ENCODE measurements at places on chromosomes 5 and 9.

GRCh38 chr9:91727316-91727861 is 222.6 kb downstream of the ROR2 start:
- H3K4me1 ChIP-seq = peaks cover 5% of the 10 kb centered on the region
- H3K27ac ChIP-seq = no peak overlapping the region
- no peaks in the 10 kb centered on the region for H3K27me3 ChIP-seq
- peaks cover 58% of the 10 kb centered on the region for H3K36me3 ChIP-seq

DNA sequence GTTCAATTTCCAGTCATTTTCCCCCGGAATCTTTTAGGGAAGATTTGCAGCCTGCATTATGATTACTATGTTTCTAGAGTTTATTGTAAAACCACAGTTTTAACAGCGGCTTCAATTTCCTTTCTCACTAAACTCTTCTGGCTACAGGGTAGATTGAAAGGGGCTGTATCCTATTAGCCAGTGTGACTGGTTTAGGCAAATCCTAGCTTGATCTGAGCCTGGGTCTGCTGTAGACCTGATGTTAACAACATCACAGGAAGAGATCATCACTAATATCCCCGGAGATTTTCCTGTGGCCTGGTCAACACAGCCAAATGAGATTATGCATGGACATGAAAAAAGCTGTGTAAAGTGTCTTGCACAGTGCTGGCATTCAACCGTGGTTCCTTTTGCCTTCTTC is 33.4 kb downstream of the STOM start:
- H3K4me1 ChIP-seq = peaks cover 10% of the 10 kb centered on the region
- DNase-seq = no peak
- H3K27ac ChIP-seq = no peak overlapping the region
- no peak overlapping the region for H3K4me3 ChIP-seq
- H3K27me3 ChIP-seq = no peaks in the 10 kb centered on the region

DNA sequence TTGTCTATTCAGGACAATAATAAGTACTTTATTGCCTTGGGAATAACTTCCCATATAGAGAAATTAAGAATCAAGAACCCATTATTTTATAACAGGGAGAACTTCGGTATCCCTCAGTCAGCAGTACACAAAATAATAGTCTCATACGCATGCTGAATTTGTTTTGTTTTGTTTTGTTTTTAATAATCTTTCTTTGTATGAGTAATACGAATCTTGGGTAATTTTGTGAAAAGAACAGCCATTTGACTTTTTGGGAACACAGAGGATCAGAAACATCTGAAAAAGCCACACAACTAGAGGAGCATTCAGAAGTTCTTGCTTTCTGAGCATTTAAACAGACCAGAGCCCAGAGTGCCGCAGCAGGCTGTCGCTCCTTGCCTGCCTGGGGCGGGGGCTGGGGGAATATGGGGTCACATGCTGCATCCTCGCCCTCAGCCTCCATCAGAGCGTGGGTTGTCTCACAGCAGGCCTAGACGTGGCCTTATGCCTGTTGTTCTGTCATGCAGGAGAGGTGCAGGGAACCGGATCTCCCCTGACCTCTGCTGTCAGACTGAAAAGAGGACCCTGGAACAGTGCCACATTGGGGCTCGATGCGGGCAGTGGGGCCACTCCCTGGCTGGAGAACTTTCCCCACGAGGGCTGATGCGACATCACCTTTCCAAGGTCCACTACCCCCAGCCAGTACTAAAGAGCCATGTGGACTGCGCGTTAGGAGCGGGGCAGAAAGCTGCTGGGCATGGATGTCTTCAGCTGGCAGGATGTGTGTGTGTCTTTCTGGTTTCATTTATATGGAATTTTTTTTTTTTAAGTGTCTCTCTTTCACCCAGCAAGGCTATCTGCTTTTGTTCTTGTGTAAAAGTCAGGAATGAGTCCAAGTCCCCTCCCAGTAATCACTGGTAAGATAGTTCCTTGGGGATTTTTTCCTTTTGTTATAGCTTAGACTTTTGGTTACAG is 133.4 kb upstream of the OTULINL start:
- H3K4me1 ChIP-seq = peaks cover 42% of the 10 kb centered on the region
- DNase-seq = no peak
- no peak overlapping the region for H3K4me3 ChIP-seq
- peaks cover 22% of the 10 kb centered on the region for H3K36me3 ChIP-seq
- peak overlapping the region; percentile 3 for H3K27ac ChIP-seq

- H3K4me3 ChIP-seq = no peak overlapping the region
- peak; percentile 45 for DNase-seq
- no peaks in the 10 kb centered on the region for H3K36me3 ChIP-seq
- no peak overlapping the region for H3K27ac ChIP-seq
- no peaks in the 10 kb centered on the region for H3K27me3 ChIP-seq
Measured at GRCh38 chr9:96382175-96382574, 1.3 kb downstream of the SLC35D2 start.

DNA sequence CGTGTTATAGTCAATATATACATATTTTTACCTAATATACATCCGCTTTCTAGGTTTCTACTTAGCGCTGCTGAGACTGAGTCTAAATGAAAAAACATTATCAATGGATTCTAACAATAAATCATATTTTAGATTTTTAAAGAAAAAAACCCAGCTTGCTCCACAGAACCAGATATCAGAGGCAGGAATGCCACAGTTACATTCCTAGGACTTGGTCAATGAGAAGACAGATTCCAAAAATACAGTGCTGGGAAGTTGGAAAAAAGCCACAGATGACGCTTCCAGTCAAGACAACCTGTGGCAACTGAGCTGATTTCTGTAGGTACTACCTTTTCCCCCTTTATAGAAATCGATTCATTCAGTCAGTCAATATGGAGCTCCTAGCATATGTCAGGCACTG is 577 bp upstream of the CCDC112 start:
- H3K27ac ChIP-seq = no peak overlapping the region
- no peak for DNase-seq
- no peaks in the 10 kb centered on the region for H3K4me1 ChIP-seq
- peak overlapping the region; percentile 42 for H3K4me3 ChIP-seq
- no peaks in the 10 kb centered on the region for H3K27me3 ChIP-seq

GRCh38 chr9:137499858-137500661 is 40.9 kb upstream of the NSMF start:
- no peak overlapping the region for H3K4me3 ChIP-seq
- DNase-seq = no peak
- peaks cover 2% of the 10 kb centered on the region for H3K27me3 ChIP-seq
- H3K36me3 ChIP-seq = no peaks in the 10 kb centered on the region

GRCh38 chr5:172399826-172400225 is 54.5 kb downstream of the SH3PXD2B start:
- H3K4me3 ChIP-seq = no peak overlapping the region
- H3K27me3 ChIP-seq = no peaks in the 10 kb centered on the region
- H3K27ac ChIP-seq = no peak overlapping the region
- peaks cover 10% of the 10 kb centered on the region for H3K4me1 ChIP-seq

Measured in IMR-90 (cell line).